Ovary (tissue), 10 donors: ENCODE measurements at places on chromosomes 6 and 20. TPM values are rescaled to one million over a fixed set of nuclear protein-coding genes. Genes with fewer than 3 reads are reported as not detected.

DNA sequence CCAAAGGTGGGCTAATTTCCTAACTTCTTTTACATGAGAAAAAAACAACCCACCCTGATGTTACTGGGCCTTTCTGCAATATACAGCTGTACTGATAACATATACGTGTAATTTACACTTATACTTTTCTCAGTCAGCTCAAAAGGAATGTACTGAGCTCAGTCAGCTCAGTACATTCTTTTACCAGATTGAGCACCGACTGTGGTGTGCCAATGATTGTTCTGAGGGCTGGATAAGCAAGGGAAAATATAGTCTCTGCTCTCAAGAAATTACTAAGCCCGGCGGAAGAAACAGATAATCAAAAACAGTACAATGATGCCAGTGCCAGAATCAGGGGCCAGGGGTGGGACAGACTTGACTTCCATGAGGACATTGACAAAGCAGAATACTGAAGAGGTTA, 10.0 kb upstream of the BLOC1S5 start:
- no peak overlapping the region for H3K27ac ChIP-seq
- DNase-seq: no peak
- H3K27me3 ChIP-seq: no peaks in the 10 kb centered on the region
- H3K4me3 ChIP-seq: no peak overlapping the region

GRCh38 chr20:32231847-32232246, 24.2 kb downstream of the POFUT1 start:
- no peak for DNase-seq
- H3K36me3 ChIP-seq: no peaks in the 10 kb centered on the region
- H3K27ac ChIP-seq: no peak overlapping the region
- H3K4me3 ChIP-seq: no peak overlapping the region
- no peaks in the 10 kb centered on the region for H3K27me3 ChIP-seq

DNA sequence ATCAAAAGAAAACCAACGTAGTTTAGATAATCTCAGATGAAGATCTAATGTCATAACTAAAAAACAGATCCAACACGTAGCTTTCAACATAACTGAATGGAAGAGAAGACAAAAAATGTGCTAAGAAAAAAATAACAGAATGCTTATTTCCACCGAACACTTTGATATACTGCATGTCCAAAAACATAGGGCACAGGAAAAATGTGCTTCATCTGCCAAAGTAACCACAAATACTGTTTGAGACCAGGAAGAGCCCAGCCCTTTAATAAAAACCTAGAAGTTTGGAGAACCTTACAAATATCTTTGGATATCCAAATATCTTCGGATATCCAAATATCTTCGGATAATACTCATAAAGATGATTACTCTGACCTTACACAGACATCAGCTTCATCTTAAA, 19.8 kb downstream of the LAMA4 start:
- no peak overlapping the region for H3K4me3 ChIP-seq
- H3K4me1 ChIP-seq: peaks cover 15% of the 10 kb centered on the region
- DNase-seq: no peak

The SIRPB1 gene
- polyA plus RNA-seq: 0.87 TPM
